ENCODE measurements at places on chromosomes 2 and 18.

- no peak for DNase-seq
These were observed 234.2 kb upstream of the SPOPL start for GRCh38 chr2:138267161-138267901.

DNA sequence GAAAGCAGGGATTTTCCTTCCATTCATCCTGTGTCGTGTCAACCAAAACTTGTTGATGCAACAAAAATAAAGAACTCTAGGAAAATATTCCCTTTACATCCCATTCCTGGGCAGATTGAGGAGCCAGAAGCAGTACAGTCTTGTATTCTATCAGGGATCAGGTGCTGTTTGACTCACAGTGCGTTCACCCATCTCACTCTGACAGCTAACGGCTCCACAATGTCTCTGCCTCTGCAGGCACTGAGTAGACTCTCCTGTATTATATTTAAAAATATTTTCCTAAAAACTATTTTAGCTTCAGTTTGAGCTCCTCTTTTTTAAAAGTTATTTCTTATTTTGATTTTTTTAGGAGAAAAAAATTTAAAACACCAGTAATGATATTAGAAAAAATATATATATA is 600.6 kb upstream of the SALL3 start:
- DNase-seq: no peak

GRCh38 chr2:1835581-1836201 is 91.4 kb upstream of the PXDN start:
- DNase-seq: no peak

GRCh38 chr2:128986867-128987268 is 668.2 kb upstream of the HS6ST1 start:
- DNase-seq: no peak

DNA sequence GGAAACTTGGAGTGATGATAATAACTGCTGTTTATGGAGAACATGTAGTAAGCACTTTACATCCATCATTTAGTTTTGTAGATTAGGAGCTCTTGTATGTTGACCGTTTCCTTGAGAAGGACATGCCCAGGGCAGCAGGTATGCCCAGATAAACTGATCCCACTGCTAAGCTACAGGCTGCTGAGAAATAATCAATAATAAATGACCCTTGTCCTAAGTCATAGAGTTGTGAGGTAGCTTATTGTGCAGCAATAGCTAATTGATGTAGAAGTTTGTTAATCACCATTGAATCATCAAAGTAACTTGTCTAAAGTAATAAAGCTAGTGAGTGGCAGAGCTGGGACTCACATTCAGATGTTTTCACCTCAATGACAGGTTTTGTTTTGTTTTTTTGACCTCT is 287.2 kb upstream of the CYRIA start:
- no peak for DNase-seq
